ENCODE measurements at places on chromosomes 7 and 10.

- no peak for DNase-seq
Observed at GRCh38 chr10:60048091-60048501, 141.7 kb upstream of the CCDC6 start.

DNA sequence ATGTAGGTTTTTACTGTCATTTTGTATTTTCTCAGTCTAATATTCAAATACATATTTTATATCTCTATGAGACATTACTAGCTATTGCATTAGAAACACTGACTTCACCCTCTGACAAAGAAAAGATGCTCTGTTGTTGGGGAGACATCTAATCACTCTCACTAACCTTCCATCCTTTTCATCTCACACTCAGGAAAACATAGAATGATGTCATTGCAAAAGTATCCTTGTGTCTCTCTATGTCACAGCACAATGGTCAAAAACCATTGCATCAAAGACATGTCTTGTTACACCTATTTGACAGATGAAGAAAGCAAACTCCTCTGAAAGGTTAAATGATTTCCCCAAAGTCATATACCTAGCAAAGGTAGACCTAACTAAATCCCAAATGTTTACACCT, 231.3 kb upstream of the PTN start:
- no peak for DNase-seq

DNA sequence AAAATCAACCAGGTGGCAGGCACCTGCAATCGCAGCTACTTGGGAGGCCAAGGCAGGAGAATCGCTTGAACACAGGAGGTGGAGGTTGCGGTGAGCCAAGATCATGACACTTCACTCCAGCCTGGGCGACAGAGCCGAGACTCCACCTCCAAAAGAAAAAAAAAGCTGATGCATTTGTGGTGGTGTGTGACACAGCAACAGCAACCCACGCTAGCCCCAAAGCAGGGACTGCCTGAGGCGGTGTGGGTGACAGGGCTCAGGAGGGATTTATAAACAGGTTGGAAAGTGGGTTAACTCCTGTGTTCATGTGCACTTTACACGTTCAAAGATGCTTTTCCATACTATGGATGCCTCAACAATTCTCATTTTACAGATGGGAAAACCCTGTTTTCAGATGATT, 395.9 kb upstream of the PODXL start:
- DNase-seq: no peak

DNA sequence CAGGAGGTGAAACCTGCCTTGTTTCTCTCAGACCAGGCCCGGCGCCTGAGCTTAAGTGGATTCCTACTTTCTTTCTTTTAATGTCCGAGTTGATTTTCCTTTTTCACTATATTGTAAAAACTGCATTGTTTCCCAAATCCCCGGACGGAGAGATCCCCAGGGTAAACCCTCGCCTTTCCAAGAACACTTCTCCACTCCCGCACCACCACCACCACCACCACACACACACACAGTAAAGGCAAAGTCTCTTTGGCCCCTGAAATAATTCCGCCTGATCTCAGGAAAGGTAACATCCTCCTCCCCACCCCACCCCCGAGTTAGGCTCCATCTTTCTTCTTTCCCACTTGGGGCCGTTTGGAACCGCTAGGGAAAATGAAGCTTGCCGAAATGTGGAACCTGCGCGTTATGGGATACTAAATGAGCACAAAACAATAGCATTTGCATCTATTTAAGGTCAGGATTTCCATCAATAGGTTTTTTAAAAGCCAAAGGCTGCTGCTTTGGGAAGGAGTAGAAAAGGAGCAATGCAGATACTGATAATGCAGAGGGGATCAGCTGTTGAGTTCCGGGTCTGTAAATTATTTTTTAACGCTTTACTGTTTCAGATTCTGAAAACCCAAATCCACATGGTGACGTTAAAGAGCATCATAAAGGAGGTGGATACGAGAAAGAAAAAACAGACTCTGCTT, 2.5 kb downstream of the HPSE2 start:
- no peak for DNase-seq

DNA sequence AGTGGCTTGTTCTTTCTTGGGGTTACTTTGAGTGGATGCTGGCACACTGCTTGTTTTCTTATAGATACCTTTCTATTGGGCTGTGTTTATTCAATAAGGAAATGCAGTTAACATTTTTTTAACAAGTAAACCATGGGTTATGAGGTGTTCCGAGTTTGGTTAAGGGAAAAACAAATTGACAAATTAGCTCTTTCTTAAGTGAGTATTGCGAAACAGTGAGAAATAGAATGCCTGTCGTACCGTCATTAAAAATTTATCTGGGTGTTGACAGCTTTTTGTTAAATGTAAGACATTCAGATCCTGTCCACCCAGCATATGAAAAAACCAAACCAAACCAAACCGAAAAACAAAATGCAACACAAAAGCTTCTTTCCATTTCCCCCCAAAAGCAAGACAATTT, 6.2 kb downstream of the CUX1 start:
- DNase-seq: no peak

GRCh38 chr10:79347894-79348639, 798 bp downstream of the PPIF start:
- DNase-seq: peak; percentile 54

GRCh38 chr7:149670288-149670687, 103.1 kb downstream of the ZNF467 start:
- no peak for DNase-seq

DNA sequence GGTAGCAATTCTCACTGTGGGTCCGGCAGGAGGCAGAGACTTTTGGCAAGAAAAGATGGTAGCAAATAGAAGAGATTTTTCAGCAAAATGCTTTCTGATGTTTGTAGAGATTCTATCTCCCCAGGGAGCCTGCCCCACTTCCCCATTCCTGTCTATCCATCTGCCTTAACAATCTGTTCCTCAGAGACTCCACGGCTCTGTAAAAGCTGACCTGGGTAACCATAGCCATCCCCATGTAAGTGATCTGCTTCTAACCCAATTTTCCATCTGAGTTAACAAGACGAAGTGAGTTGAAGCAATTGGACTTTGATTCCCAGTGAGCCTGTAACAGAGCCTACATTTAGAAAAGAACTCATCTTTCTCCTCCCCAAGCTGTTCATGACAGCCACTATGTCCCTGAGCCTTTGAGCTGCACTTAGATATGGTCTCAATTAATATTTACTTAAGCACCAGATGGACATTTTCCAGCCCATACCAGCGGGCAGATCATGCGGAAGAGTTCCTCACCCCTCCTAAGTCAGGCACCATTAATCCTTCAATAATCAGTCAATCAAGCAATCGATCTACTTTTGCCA, 896.1 kb downstream of the CCSER2 start:
- DNase-seq: no peak

DNA sequence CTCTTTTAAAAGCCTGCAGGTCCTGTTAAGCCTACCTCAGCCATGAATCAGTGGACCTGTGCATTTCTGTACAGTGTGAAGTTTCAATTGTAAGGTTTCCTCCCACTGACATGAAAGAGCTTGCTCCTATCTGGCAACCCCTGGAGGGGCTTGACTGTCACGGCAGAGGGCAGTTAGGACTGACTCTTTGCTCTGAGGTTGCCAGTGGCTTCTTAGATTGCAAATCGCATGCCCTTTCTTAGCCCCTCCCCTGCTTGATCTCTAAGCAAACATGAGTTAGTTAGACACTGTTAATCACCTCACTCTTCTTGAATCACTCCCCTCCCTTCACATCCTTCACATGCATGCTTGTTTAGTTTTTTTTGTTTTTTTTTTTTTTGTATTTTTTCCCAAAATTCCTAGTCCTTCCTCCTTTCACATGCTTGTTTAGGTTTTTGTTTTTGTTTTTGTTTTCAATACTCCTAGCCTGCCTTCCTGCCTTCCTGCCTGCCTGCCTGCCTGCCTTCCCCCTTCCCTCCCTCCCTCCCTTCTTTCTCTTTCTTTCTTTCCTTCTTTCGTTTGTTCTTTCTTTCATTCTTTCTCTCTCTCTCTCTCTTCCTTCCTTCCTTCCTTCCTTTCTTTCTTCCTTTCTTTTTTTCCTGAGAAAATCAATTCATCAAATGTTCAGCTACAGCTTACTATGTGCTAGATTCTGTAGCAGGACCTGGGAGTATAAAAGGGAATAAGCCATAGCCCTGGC, 6.0 kb upstream of the HIPK2 start:
- DNase-seq: no peak

GRCh38 chr7:28332046-28332445, 80.3 kb upstream of the CREB5 start:
- DNase-seq: no peak

GRCh38 chr7:22350466-22351328, 6.3 kb downstream of the RAPGEF5 start:
- no peak for DNase-seq

DNA sequence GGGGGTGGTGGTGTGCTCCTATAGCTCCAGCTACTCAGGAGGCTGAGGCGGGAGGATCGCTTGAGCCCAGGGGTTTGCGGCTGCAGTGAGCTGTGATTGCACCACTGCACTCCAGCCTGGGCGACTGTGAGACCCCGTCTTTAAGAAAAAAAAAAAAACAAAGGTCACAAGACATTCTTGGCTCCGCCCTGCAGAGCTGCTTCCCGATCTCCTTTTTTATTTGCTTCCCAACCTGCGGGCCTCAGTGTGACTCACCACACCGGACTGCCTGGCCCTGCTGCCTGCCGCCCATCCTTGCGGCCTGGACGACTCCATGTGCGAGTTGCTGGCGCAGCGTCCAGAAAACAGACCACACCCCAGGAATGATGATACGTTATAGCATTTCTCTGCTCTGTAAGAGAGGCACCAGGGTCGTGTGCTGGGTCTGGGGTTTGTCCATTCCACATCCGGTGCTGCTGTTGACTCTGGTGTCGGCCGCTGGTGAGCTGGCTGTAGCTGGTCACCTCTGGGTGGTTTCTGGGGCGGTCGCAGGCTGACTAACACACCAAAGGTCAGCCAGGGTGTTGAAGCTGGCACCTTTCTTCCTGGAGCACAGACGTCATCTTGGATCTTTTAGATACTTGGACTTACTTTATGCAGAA, 123.6 kb downstream of the TCF7L2 start:
- DNase-seq: no peak

DNA sequence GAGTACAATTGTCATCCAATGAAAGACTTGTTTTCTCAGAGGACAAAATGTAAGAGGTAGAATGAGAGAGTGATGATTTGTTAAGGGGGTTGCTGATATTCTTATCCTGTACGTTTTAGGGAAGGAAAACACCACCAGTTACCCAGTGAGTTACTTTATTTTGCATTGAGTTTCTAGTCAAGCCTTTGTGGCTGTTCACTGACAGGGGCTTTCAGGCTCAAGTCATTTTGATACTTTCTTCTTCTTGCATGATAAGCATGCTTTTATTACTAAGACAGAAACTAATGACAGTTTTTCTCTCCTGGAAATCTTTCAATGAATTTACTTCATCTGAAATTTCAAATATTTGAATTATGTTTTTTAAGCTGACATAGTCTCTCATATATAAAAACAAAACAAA, 710.2 kb upstream of the POM121L12 start:
- no peak for DNase-seq

GRCh38 chr10:71693377-71693776, 26.2 kb downstream of the C10orf105 start:
- no peak for DNase-seq

- DNase-seq: no peak
Observed at GRCh38 chr10:778626-779330, 89.3 kb upstream of the DIP2C start.

- DNase-seq: no peak
Observed at GRCh38 chr7:74290553-74290950, 1.3 kb downstream of the CLIP2 start.

DNA sequence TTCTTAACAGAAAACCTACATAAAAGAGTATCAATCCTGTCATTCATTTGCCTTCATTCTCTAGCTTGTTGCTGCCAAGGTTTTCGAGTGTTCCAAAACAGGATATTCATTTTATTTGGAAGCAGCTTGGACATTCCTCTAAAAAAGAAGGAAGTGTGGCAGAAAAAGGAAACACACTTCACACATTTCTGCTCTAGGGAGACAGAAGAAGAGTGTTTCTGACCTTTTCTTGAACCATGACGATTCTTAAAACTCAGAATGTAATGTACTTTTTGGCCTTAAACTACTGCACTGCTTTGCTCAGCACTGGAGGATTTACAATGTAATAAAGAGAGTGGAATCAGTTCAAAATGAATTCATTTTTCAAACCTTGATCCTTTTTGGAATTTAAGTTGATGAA, 81.3 kb downstream of the SEMA3A start:
- no peak for DNase-seq

DNA sequence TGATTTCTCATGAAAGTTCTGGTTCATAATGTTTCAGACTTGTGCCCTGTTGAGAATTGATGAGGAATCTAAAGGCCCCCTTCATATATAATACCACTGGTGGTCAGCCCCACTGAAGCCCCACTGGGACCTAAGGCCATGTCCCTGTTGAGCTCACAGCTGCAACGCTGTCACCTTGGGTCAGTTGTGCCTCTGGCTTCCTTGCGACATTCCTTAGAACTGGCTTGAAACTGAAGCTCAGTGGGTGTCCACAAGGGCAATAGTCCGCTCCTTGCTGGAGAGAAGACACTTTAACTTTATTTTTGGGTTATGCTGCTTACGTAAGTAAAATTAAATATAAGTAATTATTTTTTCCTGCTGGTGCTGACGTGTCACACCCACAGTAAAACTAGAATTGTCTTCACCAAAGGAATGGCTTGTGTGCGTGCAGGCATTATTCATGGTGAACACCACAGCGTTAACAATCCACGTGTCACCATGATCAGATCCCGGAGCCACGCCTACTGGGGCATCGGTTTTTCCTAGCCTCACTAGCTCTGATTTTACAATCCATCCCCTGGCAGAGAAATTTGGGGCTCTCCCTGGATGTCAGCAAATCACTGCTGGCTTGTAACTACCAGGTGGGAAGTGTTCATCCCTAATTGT, 66.5 kb downstream of the BICC1 start:
- DNase-seq: no peak

DNA sequence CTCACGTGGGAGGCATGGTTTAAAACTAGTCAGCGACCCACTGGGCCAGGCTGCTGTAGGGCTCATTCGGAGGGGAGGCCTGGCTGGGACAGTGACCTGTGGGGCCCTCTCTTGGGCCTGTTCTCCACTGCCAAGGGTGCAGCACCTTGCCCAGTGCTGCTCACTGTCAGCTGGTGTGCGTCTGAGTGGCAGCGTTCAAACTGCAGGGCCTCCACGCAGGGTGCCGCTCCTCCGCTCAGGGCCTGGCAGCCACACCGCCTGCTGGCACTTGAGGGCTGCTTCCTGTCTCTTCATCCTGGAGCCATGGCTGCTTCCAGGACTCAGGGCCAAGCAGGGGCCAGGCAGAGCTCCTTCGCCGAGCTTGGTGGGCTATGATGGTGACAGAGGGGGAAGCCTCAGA, 18.3 kb downstream of the ADAMTS14 start:
- no peak for DNase-seq
